ENCODE measurements at places on chromosomes 5 and 9.
A peak's percentile ranks its signal among the peaks of the same experiment; 100 is the strongest.

DNA sequence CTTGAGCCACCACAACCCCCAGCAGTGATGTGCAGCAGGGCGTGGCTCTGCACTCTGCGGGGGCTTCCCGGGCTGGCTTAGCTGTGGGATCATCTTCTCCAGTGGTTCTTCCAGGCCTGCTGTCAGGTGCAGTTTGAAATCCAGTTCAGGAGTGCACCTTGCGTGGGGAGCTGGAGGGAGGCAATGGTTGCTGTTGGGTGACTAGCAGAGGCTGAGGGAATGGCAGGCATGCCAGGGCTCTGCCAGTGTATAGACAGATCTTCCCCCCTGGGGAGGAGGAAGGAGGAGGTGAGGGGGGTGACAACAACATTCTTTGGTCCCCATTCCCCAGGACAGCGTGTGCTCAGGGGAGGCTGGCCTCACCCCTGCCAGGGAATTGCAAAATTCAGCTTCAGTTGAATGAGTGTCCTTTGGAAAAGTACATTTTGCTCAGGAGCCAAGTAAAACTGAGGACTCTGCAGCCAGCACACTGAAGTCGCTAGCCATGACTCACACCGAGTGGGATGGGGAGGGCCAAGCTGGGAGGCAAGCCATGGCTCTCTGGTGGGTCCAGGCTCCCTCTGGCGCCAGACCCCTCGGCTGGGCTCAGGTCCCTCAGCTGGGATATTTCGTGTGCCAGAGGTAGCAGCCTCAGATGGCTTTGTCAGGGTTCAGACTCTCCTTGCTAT lies 35.0 kb downstream of the ERGIC1 start:
- peak; percentile 96 for DNase-seq

DNA sequence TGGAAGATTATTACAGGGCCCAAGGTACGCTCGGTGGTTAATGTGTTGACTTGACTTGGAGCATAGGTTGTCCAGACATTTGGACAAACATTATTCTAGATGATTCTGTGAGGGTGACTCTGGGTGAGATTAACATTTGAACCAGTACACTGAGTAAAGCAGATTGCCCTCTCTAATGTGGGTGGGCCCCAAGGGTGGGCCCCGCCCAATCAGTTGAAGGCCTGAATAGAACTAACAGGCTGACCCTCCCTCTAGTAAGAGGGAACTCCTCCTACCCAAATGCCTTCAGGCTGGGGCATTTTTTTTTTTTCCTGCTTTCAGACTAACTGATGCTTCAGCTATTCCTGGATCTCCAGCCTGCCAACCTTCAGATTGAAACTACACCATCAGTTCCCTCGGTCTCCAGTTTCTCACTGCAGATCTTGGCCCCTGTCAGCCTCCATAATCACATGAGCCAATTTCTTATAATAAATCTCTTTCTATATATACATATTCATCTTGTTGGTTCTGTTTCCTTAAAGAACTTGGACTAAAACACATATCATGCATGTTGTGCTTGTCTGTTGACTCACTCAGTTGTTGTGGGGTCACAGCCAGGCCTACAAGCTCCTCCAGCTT lies 338.1 kb upstream of the BRINP1 start:
- peak; percentile 39 for DNase-seq

DNA sequence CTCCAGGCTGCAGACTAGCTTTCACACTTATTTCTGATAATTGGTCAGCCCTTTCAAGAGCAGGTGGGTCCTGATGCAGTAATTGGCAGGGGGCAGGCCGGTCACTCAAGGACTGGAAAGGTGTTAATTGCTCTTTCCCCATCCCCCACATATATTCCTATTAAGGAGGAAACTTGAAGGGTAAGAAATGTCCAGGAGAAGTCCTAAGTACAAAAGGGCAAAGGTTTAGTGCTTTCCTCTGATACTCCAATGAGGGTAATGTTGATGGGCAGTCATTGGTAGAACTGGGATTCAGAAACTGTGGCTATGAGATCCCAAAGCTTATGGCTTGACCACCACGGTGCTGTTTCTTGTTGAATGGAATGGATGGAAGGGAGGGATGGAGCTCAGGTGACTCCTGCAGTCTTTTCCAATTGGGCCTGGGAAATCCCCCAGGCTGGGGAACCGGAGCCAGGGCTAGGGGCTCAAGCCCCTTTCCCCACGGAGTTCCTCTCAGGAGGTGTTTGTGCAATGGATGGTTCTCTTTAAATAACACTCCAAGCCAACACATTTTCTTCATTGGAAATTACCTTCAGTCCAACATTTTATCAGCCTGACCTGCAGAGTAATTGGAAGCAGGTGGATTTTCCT lies 103.2 kb upstream of the ALDH1B1 start:
- DNase-seq: no peak

- no peak for DNase-seq
Observed at GRCh38 chr9:121368745-121369144, 1.3 kb downstream of the STOM start.

DNA sequence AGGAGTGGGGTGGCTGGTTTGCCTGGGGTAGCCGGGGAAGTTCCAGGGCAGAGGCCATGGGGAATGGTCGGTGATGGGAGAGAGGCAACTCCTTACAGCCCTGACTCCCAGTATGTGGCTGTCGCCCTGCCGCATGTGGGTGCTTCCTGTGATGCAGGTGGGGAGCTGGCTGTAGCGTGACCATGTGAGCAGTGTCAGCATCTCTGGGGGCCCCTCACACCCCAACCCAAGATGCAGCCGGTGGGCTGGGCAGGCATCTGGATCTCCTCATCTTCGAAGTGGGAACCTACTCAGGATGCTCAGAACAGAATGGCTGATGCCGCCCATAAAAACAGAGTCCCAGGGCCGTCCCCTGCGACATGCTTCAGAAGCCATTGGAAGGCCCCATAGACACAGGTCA lies 45.0 kb downstream of the BARX1 start:
- DNase-seq: no peak

GRCh38 chr9:3288686-3289085 lies 237.1 kb downstream of the RFX3 start:
- no peak for DNase-seq
